Fibroblast of skin of right biceps (primary cell): ENCODE measurements at places on chromosomes 11 and 22.
A peak's percentile ranks its signal among the peaks of the same experiment; 100 is the strongest.

DNA sequence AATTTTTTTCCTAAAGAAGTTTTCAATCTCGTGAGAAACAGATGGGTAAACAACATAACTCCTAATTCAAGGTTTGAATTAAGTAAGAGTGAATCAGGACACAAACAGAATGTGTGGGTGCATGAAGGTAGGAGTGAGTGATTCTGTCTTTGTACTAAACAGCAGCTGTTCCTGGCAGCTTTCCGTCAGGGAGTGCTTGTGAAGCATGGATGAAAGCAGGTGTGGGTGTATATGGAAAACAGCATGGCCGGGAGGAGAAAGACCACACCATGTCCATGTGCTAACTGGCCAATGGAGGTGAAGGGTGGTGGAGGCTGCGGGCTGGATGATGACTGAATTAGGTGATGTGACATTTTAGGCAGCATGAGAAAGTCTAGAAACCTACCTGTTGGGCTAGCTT, 49.6 kb downstream of the BARX2 start:
- no peak for DNase-seq

GRCh38 chr11:124080327-124081001, 34.8 kb upstream of the VWA5A start:
- peak; percentile 3 for DNase-seq

GRCh38 chr11:57618438-57618837, 21.0 kb downstream of the SERPING1 start:
- DNase-seq, result no peak

GRCh38 chr11:122165607-122166371, 49.8 kb upstream of the BLID start:
- DNase-seq, result no peak

- DNase-seq, result no peak
These were observed 96.2 kb downstream of the RDX start for GRCh38 chr11:110200241-110200640.

GRCh38 chr11:61065955-61066638, 36.2 kb upstream of the CD5 start:
- DNase-seq, result no peak

- no peak for DNase-seq
These were observed 14.1 kb downstream of the EPS8L2 start for GRCh38 chr11:720017-720641.

- DNase-seq, result peak; percentile 53
These were observed 59.3 kb upstream of the NUP160 start for GRCh38 chr11:47907499-47907898.

GRCh38 chr11:16133867-16134266, 222.5 kb downstream of the SOX6 start:
- DNase-seq, result no peak

DNA sequence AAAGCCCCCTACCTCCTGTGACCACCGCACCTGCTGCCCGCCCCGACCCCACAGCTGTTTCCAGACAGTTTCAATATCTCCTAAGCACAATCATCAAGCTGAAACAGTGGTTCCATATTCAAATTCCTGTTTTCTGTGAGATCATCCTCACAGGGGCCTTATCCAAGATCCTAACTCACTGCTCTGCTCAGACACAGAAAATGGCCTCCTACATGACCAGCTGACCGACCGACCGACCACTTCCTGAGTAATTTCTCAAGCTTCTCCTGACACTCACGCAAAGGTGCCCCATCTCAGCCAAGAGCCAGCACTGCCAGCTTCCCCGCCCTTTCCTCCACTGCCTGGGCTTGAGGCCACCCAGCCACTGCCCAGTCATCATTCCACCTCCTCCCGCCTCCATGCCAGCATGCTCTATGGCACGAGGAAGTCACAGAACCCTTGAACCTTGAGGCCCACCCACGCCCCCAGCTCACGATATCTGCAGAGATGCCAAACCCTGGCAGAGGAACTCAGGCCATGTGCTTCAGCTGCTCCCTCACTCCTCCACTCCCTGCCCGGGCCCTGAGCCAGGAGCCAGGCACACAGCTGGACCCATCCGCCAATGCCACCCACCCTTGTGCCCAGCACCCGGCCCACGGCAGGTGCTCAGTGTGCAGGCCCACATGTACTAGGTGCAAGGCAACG, 14.0 kb downstream of the KIAA0930 start:
- no peak for DNase-seq

DNA sequence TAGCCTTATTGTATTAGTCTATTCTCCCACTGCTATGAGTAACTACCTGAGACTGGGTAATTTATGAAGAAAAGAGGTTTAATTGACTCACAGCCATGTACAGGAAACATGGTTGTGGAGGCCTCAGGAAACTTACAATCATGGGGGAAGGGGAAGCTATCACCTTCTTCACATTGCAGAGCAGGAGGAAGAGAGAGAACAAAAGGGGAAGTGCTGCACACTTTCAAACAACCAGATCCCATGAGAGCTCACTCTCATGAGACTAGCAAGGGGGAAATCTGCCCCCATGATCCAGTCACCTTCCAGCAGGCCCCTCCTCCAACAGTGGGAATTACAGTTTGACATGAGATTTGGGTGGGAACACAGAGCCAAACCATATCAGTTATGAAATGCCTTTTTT, 179.4 kb downstream of the ARHGAP42 start:
- no peak for DNase-seq

GRCh38 chr11:130839981-130840666, 76.2 kb downstream of the SNX19 start:
- peak; percentile 71 for DNase-seq

DNA sequence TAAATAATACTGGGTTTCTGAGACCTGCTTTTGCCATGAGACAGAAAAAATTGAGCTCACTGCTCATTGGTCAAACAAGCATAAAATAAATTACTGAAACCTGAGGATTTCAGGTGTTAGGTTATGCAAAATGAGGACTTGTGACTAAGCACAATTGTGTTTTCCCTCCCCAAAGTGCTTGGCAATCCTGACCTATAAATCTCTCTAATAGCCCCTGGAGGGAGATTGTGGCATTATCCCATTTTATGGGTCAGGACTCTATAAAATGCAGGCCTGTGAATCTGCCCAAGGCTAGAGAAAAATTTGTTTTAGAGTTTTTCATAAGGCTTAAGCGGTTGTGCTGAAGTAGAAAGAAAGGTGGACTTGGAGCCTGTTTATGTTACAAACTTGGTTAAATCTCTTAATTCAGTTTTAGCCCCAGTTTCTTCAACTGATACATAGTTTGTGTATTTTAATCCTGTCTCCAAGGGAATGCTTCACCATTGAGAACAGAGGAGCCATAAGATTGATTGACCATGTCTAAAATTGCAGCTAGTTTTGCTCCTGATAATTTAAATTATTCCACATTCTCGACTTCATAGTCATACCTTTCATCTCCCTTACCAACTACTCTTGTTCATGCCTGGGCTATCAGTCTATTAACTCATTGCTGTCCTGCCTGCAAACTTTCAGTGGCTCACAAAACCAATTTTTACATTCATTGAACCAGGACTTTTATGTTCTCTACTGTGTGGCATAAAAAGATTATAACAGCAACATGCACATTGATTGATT, 63.6 kb upstream of the LRRC4C start:
- peak; percentile 72 for DNase-seq

DNA sequence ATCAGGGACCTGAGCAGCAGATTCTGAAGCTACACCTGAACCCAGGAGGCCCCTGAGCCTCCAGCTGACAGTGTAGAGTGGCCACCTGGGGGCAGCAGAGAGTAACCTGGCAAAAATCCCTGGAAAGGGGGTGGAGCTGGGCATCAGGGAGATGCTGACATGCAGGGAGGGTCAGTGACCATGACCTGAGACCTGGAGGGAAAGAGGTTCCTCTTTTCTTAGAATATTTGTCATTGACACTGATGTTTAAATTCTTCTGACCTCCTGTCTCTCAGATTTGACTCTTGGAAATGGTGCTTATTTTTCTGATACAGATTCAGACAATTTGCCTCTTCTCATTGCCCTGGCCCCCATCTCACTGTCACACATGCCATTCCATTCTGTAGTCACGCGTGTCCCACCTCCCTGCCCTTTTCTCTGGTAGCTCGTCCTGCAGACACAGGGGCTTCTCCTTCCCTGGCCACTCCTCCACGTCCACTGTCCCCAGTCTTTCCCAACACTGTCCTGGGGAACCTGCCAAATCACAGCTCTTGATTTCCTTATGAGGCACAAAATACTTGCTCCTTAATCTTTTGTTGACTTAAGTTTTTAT, 117.2 kb upstream of the IGLL5 start:
- DNase-seq, result peak; percentile 19

GRCh38 chr11:13637125-13638069, 31.1 kb upstream of the FAR1 start:
- DNase-seq, result no peak

DNA sequence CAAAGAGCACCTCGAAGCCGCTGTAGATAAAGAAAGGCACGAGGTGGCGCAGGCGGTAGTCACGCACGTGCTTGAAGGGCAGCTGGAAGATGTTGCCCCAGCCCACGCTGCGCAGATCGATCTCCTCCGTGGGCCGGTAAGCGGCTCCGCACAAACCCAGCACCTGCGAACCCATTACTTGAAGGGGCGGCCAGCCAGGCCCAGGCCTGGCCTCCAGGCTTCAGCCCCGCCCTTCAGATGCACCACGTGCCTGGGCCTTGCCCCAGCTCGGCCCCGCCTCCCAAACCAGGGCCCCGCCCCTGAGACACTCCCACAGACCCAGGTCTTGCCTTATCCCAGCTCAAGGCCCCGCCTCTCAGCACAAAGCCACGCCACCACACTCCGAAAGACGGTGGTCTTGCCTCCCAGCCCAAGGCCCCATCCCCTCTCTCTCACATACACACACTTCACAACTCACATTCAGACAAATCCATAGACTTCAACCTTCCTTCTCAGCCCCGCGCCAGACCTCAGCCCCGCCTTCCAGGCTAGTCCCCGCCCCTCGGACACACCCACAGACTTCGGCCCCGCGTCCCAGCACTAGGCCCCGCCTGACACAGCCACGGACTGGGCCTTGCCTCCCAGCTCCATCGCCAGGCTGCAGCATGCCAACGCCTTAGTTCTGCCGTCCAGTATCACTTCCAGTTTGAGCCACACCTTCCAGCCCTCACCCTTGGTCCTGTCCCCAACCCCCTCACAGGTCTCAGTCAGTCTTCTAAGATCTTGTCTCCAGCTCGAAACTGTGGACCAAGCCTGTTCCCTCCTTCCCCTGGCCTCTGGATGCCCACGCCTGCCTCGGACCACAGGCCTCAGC, 7.0 kb downstream of the UNC93B1 start:
- peak; percentile 56 for DNase-seq

GRCh38 chr11:36065436-36065835, 121.6 kb downstream of the LDLRAD3 start:
- peak; percentile 32 for DNase-seq

GRCh38 chr11:101583251-101584128, at the start of gene TRPC6:
TRPC6 (minus strand) TSS chr11:101584007; CDS start chr11:101583503, 504 bp downstream.
- peak; percentile 8 for DNase-seq

GRCh38 chr11:31805629-31806185, 5.4 kb downstream of the PAX6 start:
- no peak for DNase-seq

DNA sequence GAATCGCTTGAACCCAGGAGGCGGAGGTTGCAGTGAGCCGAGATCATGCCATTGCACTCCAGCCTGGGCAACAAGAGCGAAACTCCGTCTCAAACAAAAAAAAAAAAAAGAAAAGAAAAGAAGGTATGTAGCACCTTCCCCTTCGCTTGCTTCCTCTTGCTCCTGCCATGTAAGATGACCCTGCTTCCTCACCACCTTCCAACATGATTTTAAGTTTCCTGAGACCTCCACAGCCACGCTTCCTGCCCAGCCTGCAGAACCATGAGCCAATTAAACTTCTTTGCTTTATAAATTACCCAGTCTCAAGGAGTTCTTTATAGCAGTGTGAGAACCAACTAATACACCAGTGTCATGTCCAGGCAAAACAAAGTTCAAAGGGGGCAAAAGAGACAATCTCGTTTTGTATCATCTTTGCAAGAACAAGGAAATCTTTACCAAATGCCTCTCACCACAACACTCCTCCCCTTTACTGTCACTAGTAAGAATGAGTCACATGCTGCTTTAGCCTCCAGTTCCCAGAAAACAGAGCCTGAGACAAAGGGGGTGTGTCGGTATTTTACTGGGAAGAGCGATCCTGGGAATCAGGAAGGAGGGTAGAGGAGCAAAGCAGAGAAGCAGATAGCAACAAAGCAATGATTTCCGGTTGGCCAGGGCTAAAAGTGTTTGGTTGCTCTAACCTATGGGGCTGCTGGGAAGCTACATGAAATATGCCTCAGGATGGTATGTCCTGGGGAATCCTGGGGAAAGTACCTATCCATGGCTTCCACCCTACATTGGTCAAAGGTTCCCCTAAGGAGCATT, 10.5 kb upstream of the MCHR1 start:
- DNase-seq, result peak; percentile 85

- DNase-seq, result no peak
These were observed 7.5 kb upstream of the TPST2 start for GRCh38 chr22:26597480-26597879.

DNA sequence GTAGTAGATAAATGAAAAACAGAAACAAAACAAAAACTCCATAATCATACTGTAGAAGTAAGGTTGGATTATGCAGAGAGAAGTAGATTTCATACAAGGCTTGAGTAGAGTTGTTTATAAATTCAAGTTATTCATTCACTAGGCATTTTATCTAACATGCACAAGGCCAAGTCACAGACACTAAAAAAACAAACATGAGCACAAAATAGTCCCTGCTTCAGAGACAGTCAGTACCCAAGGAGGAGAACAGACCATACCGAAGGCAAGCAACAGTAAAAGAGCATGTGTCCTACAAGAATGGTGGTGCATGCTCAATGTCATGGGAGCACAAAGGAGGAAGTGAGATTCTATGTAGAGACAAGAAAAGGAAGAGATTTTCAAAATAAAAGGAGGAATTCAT, 796.5 kb upstream of the LRRC4C start:
- no peak for DNase-seq

GRCh38 chr22:26756675-26757293, 99.4 kb downstream of the MIAT start:
- peak; percentile 85 for DNase-seq

- no peak for DNase-seq
These were observed 94.3 kb downstream of the PIWIL4 start for GRCh38 chr11:94661444-94661843.

GRCh38 chr11:29914203-29914930, 102.5 kb downstream of the KCNA4 start:
- DNase-seq, result no peak

DNA sequence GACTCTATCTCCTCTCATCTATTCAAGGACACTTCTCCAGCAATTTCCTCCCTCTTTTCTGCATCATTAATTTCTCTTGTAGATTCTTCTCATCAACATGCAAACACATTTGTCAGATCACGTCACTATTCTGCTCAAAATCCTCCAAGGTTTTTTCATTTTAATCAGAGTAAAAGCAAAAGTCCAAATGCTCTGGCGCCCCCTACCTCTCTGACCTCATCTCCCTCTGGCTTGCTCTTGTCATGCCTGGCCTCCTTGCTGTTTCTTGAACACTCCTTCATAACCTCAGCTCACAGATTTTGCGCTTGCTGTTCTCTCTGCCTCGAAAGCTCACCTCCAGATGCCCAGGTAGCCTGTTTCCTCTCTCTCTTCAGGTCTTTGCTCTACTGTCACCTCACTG, 22.4 kb downstream of the RTCB start:
- DNase-seq, result no peak

GRCh38 chr11:16772141-16772512, 33.7 kb downstream of the C11orf58 start:
- no peak for DNase-seq
